ENCODE measurements at places on chromosomes 16 and 17. TPM values are rescaled to one million over a fixed set of nuclear protein-coding genes. Genes with fewer than 3 reads are reported as not detected.

TMC7 gene
- total RNA-seq, result not detected

SMARCE1 gene
- total RNA-seq, result 114 TPM

MATCAP1 gene
- total RNA-seq, result 34.3 TPM

MYH4 gene
- not detected for total RNA-seq

PRRT2 gene
- 2.8 TPM for total RNA-seq

RHBDL1 gene
- total RNA-seq, result 3.5 TPM
